H9 (cell line): ENCODE measurements at places on chromosomes 7 and 10.

DNA sequence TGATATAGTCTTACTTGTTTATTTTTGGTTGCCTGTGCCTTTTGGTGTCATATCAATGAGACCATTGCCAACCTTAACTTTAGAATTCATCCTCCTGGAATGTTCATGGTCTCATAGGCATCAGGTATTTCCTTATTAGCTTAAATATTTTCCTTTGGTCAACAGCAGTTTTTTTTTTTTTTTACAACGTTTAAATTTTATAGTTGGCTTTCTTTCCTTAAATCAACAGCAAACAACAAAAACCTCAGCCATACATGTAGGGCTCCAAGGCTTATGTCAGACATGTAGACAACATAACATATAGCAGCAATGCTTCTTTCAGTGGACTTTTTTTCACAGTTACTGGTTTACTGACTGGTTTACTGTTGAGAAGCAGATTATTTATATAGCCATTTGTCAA is 22.7 kb downstream of the ENTPD7 start:
- no peak for DNase-seq

DNA sequence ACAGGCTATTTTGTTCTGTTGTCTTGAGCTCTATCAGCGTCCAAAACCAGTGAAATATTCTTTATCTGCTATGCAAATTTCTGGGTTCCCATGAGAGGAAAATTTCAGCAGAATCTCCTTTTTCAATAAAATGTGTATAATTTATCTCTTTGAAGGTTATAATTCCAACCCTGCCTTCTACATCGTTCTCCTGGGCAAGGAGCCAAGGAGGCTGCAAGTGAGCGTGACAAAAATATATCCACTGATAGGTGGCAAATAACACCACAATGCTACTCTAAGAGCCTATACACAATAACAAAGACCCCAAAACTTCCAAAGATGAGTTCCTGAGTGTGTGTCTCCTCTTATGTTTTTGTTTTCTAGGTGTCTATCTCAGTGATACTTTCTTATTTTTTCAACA is 664.7 kb upstream of the SORCS1 start:
- DNase-seq = no peak

DNA sequence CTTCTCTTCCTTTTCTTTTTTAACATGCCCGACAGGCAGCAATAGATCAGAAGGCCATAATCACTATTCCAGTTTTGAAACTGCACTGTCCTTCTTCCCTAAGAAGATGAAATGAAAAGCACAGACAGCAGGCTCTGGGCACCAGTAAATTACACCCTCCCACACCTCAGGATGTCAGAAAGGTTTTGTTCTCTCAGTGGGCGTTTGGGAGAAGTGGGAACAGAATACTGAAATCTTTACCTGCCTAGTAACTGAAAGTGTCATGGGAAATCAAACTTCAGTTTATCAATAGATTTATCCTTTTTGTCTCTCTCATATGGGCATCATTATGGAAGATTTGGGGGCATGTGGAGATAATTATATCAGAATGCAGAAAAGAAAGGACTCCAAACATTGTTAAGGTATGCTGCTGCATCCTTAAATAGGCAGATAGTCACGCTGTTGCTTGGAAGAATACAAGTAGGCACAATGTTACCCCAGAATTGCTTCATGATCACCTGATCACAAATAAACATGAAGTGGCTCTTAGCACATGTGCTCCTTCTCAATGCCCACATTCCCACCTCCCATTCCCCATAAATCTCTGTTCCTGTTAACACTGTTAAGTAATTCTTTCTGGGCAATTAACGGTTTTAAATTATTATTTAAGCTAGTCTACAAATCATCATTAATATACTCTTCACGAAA is 113.3 kb downstream of the DOCK4 start:
- DNase-seq = no peak

GRCh38 chr7:23276947-23277346 is 22.2 kb upstream of the MALSU1 start:
- DNase-seq = no peak

- DNase-seq = no peak
Measured at GRCh38 chr7:107150375-107151073, 18.3 kb upstream of the HBP1 start.

DNA sequence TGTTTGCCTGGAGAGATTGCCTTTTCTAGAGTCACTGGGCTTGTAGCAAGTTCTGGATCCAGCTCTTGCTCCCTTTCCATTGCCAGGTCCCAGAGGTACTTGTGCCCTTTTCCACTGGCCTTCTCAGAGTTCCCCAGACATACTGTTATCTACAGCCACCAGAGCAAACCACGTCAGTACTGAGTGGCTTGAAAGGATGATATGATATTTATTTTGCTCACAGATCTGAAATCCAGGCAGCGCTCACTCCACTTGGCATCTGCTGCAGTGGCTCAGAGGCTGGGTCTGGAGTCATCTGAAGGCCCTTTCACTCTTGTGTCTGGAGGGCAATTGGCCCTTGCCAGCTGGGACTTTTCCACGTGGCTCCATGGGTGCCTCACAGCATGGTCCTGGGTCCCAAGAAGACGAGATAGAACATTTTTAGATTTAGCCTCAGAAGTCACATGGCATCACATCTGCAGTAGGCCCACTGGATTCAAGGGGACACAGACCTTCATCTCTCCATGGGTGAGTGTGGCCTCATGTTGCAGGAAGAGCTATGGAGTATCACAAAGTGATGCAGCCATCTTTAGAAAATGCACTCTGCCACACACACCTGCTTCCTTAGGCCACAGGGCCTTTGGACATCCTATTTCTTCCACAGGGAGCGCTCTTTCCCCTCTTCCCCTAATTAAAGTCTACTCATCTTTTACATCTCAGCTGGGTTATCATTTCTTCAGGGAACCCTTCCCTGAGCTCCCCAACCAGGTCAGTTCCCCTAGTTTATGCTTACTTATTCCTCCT is 22.9 kb upstream of the TCF7L2 start:
- no peak for DNase-seq

- DNase-seq = no peak
Measured at GRCh38 chr10:28533186-28533564, 257 bp downstream of the WAC start.

DNA sequence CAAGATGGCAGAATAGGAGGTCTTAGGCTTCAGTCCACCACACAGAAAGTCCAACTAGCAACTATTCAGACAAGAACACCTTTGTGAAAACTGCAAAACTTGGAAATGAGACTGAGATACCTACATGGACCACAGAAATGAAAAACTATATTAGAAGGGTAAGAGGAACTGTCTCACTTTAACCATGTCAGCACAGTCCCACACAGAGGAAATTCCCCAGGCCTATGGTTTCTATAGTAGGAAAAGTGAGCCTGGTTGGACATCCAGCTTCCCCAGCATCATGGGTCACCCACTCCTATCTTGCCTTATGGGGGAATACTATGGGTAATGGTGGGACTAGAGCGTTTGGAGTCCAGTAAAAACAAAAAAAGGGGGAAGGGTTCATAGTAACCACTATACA is 38.8 kb upstream of the CDK6 start:
- DNase-seq = no peak

GRCh38 chr10:12937527-12937926 is 64.0 kb downstream of the CCDC3 start:
- DNase-seq = no peak

DNA sequence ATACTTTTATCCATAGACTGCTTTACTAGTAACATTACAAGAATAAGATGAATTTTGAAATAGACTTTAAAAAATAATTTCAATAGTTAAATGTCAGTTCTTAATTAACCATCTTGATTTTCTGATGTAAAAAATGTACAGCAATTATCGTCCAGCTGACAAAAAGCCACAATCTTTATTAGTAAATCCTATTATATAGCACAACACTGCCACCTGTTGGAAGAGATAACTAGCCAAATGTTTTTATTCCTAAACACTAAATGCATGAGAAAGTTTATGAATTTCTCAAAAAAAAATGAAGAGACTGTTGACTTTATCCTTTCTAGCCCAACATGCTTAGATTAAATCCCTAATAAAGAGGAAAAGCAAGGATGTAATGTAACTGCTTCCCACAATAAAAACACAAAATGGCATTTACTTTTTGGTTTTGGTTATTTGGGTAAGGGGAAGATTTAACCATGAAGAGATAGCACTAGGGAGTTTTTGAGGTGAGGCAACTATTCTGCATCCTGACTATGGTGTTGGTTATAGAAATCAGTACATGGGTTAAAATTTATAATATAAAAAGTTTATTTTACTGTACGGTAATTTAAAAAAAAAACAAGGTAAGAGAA is 8.0 kb downstream of the COA1 start:
- no peak for DNase-seq

- no peak for DNase-seq
Measured at GRCh38 chr10:74189999-74190421, 39.0 kb downstream of the ADK start.
